ENCODE measurements at places on chromosomes 7 and 10.
A peak's percentile ranks its signal among the peaks of the same experiment; 100 is the strongest.

DNA sequence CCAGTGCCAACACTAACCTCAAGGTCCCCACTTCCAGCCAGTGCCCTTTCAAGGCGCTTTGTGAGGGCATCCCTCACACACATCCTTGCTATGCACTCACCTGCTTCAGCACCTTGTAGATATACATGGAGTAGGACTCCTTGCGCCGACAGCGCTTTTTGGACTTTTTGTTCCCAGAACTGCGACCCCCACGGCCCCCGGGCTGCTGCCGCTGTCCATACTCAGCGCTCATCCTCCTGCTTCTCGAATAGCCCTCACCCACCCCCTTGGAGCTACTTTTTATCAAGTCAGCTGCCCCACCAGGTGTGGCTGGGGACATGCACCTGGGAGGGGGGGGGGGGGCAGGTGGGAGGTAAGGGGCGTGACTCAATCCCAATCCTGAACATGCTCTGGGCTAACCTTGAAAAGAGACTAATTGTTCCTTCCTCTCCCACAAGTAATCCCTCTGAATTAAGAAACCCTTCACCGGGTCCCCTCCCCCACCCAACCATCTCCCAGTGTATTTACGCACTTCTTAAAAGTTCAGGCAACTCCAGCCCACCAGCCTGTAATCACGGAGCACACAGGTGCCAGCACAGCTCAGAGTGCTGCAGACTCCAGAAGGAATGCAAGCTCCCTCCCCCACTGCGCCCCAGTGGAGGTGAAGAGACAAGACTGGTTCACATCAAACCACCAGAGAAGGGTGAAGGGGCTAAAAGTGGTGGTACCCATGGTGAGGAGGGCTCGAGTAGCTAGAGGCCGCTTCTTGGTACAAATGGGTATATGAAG, at the start of gene H2BK1:
TSS of gene H2BK1 (minus strand) at position 402 of the 768 bp plus-strand sequence. CDS start at position 232, 170 bp downstream.
- DNase-seq = no peak

DNA sequence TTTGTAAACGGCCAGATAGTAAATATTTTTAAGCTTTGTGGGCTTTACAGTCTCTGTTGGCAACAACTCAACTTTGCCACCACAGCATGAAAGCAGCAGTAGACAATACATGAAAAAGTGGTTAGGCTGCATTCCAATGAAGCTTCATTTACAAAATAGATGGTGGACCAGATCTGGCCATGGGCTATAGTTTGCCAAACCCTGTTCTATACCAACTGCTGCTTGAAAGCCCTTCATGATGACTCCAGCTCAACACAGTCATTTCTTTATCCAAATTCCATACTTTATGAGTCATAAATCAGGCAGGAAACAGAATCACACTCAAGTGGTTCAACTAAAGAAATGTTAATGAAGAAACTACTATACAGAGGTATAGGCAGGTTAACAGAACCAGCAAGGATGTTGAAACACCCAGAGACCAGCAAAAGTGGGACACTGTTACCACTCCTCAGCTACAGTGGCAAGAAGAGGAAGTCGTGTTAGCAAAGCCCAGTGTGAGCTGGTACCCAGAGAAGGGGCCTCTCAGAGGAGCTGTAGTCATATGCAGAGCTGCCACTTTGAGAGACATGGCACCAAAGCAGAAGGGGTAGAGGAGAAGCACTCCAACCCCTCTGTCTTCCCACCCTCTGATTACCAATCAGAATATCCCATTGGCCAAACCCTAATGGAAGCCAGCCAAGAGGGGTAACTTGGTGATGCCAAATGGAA, 72.5 kb downstream of the PRLHR start:
- no peak for DNase-seq

- DNase-seq = no peak
Measured at GRCh38 chr10:19845503-19846368, 29.5 kb downstream of the PLXDC2 start.

DNA sequence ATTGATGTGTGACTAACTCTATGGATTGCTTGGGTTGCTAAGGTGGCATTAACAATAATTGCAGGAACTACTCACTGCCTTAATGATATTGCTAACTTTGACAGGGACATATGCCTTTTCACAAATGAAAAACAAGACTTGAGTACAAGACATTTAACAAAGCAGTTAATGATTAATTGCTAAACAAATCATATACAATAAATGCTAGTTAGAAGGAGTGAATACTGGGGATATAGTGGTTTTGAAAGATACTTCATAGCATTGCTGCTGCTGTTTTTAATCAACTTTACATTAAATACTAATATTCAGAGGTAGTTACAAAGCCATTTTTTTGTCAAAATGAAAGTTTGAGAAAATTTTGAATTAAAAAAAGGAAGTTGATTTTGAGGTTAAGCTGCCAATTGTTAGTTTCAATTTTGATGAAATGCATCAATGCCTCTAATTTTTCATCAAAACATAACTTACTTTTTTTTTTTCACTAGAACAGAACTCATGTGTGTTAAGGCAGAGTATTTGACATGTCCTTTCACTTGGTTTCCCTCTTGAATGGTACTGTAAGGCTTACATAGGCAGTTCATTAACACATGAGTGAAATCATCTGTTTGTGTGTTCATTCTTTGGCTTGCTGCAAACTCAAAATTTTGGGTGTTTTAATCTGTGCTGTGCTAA, 106.2 kb upstream of the SEMA3D start:
- DNase-seq = no peak

DNA sequence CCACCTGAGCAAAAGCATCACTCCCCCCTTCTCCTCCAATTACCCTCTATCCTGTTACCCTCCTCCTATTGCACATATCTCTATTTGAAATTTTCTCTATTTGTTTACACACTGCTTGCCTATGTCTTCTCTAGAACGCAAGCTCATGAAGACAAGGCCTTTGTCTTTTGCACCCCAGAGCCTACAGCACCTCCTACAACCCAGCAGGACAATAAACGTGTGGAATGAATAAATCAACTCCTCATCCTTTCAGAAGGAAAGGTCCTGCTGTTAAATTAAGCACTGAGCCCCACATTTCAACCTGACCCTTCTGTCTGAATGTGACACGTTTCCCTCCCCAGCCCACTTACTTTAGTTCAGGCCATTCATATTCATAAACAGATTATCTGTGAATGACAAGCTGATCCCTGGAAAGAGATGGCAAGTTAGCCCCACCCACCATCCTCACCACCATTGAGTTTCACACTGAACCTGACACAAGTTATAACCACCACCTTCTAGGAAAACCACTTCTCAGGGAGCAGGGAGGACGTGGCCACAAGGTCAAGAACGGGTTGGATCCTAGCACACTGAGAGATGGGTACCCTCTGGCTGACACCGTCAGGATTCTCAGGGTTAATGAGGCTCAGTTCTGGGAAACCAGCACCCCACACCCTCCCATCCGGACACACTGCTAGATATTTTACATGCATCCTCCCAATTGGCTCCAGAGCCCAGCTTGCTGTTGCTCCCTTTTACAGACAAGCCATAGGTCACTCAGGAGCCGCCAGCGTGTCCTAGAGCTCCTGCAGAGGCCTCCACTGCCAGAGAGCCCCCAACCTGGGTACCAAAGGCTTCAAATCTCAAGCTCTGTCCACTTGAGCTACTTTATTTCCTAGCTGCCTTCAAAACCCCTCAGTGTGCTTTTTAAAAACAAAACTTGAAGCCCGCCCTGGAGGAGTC, 934 bp downstream of the PRTFDC1 start:
- DNase-seq = peak; percentile 18
